Fibroblast of skin of right quadriceps (primary cell): ENCODE measurements at places on chromosomes 12 and 14.

- peak; percentile 48 for DNase-seq
These were observed 267.7 kb upstream of the G2E3 start for GRCh38 chr14:30291216-30291615.

- DNase-seq, result no peak
These were observed 19.9 kb downstream of the SETD3 start for GRCh38 chr14:99460793-99461192.

- no peak for DNase-seq
These were observed 340.1 kb downstream of the BCL11B start for GRCh38 chr14:98931911-98932310.

- DNase-seq, result peak; percentile 75
These were observed 2.9 kb upstream of the NAB2 start for GRCh38 chr12:57085999-57086492.

DNA sequence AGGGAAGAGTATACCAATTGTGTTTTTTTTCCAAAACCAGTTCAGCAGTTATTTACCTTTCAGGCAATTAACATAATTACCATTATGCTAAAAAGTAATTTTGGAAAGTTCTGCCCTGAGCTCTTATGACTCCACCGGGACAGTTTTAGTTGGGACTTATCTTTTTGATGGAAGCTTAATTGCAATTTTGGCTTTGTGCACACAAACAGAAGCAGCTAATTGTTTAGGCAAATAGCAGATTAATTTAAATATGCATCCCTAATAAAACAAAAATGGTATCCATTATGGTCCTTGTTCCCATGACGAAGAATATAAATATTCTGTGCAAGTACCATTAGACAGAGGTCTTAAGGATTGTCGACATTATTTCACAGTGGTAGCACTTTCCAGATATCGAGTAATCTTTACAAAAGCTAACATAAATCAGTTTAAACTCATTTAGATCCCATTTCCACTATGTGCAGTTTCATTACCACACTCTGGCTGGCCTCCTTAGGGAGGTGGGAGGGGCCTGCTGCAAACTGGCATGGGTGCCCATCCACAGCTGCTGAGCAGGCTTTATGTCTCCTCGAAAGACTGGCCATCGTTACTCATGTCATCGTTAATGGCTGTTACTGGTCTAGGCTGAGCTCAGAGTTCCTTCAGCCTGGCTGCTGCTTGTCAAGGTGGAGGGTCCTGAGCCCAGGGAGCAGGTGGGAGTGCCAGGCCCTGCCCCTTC lies 68.2 kb downstream of the FBXW8 start:
- no peak for DNase-seq

GRCh38 chr12:123118497-123118896 lies 32.4 kb downstream of the PITPNM2 start:
- no peak for DNase-seq

DNA sequence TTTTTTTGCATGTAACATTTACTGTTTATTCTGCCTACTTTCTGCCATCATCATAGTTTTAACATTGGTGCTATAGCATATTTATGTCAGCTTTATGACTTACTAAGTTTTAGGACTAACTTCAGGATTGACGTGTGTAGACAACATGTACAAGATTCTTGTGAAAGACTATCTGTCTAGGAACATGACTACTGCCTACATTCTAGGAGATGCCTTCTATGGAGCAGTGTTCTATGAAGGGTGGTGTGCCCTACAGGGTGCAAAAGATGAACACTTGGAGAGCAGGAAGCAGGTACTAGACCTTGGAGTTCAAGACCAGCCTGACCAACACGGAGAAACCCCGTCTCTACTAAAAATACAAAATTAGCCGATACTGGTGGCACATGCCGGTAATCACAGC lies 118.6 kb downstream of the FGD4 start:
- no peak for DNase-seq

DNA sequence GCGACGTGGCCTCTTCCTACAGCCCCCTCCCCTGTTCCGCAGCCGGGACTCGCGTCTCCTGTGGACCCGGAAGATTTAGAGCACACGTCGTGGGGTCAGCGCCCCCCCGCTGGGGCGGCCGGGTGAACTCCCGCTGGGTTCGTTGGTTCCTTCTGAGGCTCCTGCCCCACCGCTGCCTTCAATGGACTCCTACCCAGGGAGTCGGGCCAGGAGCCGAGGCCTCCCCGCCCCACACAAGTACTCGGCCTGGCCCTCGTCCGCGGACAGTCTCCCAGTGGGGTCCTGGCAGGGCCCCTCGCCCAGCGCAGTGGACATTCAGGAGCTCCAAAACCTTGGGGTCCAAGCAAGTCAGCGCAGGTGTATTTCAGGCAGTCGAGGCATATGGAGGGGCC lies 1.2 kb downstream of the MMP17 start:
- no peak for DNase-seq

- DNase-seq, result no peak
These were observed 14.4 kb upstream of the OR6S1 start for GRCh38 chr14:20655851-20656250.

- peak; percentile 14 for DNase-seq
These were observed 473.5 kb downstream of the PRKD1 start for GRCh38 chr14:29454026-29454693.

DNA sequence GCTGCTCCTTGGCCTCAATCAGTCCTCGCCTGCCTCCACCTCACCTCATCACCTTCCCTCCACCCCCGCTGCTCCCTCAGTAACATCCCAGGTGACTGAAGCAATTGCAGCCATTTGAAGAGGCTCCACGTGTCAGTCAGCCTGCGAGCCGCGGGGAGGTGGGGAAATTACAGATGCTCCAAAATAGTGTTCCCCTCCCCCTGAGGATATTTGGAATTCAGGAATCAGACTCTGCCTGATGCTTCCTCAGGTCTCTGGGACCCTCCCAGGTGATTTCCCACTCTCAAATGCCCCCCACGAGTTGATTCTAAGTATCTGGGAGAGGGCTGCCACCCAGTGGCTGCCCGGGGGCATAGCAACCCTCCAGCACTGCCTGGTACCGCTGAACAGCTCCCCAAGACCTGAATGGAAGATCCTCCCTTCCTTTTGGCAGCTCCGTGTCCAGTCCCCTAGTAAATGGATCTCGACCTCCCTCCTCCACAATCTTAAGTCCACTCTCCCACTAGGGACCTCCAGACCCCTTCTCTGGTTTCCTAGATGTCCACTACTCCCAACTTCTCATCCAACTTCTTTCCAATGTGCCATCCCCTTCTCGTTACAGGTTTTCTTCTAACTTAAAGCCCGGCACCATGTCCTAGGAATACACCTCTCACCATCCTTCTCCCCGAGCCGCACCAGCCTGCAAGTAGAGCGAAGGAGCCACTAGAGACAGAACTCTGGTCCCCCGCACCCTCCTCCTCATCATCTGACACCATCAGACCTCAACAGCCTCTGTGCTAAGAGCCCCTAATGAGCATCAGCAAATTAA lies 1.4 kb upstream of the ASIC1 start:
- DNase-seq, result peak; percentile 29

GRCh38 chr14:54766276-54767138 lies 136.1 kb downstream of the GCH1 start:
- DNase-seq, result no peak

GRCh38 chr14:91005716-91006115 lies 54.7 kb downstream of the RPS6KA5 start:
- DNase-seq, result no peak

GRCh38 chr14:37708481-37708880 lies 113.1 kb downstream of the TTC6 start:
- peak; percentile 50 for DNase-seq

DNA sequence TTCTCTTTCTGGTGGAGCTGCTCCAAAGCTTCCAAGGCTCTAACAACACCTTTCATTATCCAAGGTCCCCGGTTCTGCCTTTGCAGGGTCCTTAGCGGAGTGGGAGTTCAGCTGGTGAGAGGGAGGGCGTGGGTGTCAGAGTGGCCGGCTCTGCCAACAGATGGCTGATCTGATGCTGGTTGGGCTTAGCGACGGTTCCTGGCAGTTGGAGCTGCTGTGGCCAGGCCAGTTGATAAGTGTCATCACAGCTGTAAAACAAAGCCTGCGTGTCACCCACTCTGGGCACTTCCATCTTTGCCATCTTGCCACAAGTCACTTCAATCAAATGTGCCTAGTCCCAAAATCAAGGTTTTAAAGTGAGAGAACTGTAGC lies 36.3 kb downstream of the RIN3 start:
- peak; percentile 43 for DNase-seq

DNA sequence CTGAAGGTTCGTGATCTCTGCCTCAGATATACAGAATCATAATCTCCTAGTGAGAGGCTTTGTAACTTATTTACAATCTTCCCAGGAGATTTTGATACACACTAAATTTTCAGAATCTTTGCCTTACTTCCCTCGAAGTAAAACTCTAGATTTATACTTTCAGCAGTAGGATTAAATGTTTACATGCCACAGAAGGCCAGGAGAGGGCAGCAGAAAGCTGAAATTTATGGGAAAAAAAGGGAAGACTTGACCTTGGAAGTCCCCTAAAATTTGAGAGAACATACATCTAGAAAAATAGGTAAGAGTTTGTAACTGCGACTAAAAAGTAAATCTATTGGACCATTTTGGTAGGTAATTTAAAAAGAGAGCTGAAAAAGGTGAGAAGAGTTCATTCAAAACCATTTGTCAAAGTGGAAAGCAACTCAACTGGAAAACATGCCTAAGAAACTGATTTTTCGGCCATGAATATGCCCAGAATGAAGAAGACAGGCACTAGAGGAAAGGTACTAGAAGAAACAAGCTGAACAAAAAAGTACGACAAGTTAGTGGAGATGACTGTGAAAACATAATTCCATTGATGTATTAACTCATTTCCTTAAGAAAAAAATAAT lies 242.0 kb upstream of the MDGA2 start:
- peak; percentile 1 for DNase-seq

- no peak for DNase-seq
These were observed 73.6 kb upstream of the SOX5 start for GRCh38 chr12:24023081-24023480.

- DNase-seq, result peak; percentile 41
These were observed at the start of gene MUCL1 for GRCh38 chr12:54853933-54854538. Gene MUCL1, plus strand, starts transcription at chr12:54854516. Its CDS starts 67 bp downstream, at chr12:54854583.

GRCh38 chr12:9248435-9248834 lies 40.2 kb upstream of the PZP start:
- DNase-seq, result no peak

DNA sequence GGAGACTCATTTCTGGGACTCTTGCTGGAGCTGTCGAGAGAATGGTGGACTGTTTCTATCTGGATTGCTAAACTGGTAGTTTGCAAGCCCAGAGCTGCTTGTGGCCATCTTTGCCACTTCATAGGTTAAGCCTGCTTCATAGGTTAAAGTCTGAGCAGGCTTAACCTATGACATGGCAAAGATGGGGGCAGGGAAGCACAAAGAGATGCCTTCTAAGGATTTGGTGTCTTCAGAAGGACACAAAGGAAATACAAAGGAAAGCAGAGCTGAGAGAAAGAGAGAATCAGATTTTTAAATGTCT lies 78.4 kb upstream of the MAX start:
- DNase-seq, result no peak

- DNase-seq, result no peak
These were observed 10.2 kb downstream of the SLC48A1 start for GRCh38 chr12:47783024-47783755.

DNA sequence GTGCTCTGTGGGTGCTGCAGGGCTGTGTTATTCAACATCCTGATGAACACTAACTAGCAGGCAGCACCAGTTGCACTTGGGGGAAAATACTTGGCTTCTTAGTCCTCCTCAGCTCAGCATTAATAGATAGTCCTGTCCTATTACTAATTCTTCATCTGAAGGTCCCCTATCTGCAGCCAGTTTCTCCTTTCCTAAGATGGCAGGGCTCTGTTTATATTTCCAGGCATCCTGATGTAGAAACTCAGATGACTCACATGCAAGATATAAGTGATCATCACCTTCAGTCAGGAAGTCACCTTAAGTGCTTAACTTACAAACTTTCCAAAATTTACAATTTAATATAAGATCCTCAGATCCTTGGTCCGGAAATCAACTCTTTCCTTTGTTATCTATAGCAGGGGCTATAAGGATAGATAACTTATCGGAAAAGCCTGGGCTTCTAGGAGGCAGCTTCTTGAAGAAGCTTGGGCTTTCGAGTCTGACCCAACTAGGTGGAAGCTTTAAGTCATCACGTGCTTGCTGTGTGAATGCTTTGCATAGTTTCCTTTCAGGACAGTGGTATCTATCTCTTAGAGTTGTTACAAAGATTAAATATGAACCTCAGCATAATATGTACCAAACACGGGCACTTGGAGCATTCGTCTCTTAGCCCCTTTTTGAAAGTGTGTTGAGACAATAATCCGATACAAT lies 181.0 kb upstream of the GRIP1 start:
- no peak for DNase-seq

DNA sequence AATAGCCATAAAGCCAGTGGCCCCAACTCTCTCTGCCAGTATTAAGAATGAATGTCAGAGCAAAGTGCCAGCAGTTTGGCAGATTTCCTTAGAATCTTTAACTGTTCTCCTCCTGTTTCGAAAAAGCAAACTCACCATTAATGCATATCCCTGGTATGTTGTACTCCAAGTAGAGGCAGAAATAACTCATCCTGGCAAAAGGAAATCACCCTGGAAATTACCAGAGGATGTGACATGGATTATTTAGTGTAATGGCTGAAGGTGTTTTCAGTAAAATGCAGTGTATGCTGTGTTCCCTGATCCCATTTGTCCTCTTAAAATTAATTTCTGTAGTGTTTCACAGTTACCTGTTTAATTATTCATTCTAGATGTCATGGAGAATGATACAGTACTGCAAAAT lies 105.3 kb downstream of the PDZRN4 start:
- no peak for DNase-seq

DNA sequence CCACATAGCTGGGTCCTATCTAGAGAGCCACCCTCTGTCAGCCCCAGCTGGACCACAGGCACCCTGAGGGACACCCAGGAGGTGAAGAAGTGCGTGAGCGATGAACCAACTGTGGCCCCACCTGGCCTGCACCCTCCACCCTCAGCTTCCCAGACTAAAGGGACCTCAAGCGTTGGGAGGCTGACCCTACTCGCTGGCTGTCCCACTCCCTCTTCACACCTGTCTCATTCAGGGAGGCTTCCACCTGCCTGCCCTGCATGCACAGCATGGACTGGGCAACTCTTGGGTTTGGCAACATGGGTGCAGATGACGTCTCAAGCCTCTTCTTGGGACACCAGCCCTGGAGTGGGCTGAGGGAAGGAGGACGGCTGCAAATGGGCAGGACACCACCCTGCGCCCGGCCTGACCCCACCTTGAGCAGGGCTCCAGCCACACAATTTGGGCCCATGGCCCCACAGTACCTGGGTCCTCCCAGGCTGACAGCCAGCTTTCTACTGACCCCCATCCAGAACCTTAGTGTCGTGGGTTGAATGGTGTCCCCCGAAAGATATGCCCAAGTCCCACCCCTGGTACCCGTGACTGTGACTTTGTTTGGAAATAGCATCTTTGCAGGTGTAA lies 2.1 kb downstream of the TMEM179 start:
- DNase-seq, result no peak

- DNase-seq, result no peak
These were observed 190.4 kb downstream of the PPM1H start for GRCh38 chr12:62744551-62744950.
